Stimulated activated CD8-positive, alpha-beta memory T cell treated with anti-CD3 and anti-CD28 coated beads, Interleukin-12 subunit alpha, Interleukin-12 subunit beta, amount 100 ng/mL, for 4 hours (primary cell): ENCODE measurements at places on chromosomes 1 and 21.

DNA sequence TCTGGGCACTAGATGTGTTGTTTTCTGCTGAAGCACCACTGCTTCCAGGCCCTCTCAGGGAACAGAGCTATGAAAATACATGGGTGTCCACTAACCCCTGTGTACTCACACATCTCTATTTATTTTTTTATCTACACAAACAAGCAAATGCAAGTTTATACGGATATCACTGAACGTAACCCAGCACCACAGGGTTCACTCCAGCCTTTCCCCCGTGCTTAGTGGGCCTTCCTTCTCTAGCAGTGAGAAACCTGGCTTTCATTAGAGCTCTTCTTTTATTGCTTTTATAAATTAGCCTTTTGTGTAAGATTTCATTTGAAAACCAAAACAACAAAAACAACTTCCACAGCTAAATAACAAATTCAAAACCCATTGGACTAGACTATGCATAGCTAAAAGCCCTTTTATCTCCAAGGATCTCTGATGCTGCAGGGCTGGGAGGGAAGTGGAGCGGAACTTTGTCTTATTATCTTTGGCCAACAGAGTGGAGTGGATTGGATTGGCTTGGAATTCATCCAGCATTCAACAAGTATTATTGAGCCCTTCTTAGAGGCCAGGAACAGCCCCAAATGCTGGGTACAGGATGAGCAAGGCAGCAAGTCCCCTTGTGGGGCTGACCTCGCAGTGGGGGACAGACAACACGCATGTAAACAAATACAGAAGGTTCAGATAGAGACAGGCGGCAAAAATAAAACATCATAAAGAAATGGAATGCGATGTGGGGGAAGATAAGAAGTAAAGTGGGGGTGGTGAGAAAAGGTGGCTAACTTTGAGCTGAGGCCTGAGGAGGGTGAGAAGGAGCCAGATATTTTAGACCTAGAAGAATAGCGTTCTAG lies 371.8 kb upstream of the POU3F1 start:
- no peak for DNase-seq

GRCh38 chr1:42168763-42169162 lies 4.2 kb upstream of the GUCA2A start:
- DNase-seq: no peak

DNA sequence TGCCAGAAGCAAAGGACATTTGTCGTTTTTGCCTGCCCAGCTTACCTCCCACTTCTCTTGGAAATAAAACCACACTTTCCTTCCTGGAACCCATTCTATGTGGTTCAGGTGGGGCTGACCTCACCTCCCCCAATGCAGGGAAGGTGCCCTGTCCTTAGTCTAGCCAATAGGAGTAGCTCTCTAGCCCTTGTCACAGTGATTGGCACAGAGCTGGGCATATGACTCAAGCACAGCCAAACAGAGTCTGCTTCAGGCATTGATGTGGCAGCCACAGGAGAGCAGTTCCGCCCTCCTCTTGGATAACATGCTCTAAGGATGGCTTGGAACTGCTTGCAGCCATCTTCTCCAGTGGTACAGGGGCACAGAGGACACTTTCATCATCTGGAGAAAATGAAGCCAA lies 134.0 kb downstream of the LRIG2 start:
- DNase-seq: no peak

- no peak for DNase-seq
Observed at GRCh38 chr1:203463469-203464062, 12.0 kb upstream of the PRELP start.

- no peak for DNase-seq
Observed at GRCh38 chr1:41243079-41243385, 926 bp upstream of the SCMH1 start.

DNA sequence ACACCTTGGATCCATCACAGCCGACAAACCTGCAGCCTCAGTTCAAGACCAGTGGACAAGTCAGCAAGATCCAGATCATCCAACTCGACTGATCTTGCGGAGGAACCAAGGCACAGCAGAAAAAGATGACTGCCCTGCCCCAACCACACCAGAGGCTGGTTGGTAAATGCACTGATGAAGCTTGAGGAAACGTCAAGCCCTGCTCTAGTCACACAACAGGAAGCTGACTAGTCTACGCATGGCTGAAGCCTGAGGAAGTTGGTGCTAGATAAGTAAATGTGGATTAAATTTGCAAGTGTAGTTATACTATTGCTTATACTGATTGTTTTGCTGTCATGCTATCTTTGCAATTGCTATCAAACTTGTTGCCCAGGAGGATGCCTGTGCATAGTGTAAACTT lies 89.0 kb downstream of the LIPI start:
- DNase-seq: no peak

DNA sequence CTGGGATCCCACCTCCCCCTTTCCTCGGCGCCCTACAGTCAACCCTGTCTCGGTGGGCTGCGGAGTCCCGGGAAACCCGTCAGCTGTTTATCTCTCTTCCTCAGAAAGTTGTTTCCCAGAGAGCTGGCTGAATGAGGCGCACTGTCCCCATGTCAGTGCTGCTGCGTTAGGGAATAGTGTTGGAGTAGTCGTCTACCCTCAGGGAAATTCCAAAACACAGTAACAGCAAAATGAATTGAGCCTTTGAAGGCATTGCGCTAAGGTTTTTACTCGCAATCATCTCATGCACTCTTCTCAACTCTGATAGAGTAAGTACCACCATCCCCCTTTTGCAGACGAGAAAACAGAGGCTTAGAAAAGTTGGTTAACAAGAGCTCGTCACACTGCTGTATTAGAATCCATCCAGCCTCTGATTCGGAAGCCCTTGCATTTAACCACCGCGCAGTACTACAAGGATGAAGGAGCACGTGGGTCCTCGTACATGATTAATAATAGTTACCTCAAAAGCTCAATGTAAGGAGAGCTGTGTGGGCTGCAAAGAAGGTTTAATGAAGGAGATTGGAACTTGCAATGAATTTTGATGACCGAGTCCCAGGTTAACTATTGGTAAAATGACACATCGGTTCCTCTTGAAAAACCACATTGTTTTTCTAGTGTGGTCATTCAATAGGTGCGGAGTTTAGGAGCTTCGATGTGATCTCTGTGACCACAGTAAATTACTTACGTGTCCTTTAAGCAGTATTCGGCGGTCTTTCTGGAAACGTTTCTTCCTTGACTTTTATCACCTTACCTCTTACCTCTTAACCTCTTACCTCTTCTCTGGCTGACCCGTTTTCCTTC lies 788 bp upstream of the EDEM3 start:
- no peak for DNase-seq

DNA sequence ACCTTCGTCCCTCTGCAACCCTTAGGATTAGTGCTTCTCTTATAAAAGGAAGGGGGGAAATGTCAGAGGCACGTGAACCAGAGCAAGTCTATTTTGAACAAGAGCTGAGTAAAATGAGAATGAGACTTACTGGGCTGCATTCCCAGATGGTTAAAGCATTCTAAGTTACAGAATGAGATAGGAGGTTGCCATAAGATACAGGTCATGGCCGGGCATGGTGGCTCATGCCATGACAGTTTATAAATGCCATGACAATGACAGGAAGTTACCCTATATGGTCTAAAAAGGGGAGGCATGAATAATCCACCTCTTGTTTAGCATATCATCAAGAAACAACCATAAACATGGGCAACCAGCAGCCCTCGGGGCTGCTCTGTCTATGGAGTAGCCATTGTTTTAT lies 2.5 kb upstream of the AQP10 start:
- DNase-seq: no peak
